ENCODE measurements at places on chromosomes 2 and 18.

- no peak for DNase-seq
Observed at GRCh38 chr18:13642440-13642827, 83.9 kb downstream of the FAM210A start.

DNA sequence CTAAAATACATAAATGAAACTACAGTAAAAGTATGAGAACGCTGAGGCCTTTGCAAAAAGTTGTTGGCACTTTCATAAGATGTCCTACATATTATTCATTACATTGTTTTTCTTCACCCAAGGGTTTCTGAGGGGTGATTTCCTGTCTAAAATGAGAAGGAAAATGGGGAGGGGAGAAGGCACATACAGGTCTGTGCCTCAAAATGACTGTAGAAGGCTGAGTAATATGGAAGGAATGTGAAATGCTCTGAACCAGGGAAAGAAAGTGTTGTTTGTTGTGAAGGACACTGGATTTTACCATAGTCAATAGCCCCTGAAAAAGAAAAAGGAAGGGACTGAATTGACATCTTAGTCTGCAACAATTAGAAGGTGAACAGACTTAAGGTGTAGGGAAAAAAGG is 99.5 kb upstream of the RNF152 start:
- no peak for DNase-seq

GRCh38 chr18:57063601-57064103 is 83.2 kb upstream of the BOD1L2 start:
- no peak for DNase-seq

GRCh38 chr2:119289093-119289492 is 65.5 kb downstream of the STEAP3 start:
- no peak for DNase-seq

DNA sequence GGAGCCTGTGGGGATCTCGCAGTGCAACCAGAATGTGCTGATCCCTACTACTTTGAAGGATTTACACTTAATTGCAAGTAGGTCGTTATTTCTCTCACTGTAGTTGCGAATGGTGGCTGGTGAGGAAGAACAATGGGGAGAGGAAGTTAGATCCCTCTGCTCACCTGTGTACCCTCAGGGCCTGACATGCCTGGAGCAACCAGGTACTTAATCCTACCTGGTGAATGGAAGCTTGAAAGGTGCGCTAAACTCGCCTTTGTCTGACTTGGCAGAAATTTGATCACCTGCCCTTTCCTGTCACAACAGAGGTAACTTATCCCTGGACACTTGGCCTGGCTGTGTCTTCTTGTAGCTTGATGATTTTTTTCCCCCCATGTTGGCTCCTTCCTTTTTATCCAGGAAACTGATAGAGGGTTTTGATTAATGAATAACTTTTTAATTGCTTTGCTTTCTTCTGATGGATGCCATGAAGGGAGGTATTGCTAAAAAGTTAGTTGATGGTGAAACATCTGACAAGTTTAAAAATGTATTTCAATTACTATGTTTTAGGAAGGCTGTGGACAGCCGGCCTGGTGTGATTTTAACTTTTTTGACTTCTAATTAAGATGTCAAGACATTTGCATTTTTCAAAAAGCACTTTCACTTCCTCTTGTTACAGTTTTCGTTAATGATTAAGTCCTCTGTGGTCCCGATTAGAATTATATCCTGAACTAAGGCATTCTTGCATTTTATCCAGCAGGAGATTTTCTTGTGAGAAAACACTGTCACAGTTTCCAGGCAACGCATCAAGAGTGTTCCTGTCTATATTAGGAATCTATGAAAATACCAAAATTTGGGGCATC is 9.2 kb downstream of the SGPP2 start:
- DNase-seq: no peak

GRCh38 chr2:117832905-117833613 is 18.6 kb downstream of the DDX18 start:
- no peak for DNase-seq

DNA sequence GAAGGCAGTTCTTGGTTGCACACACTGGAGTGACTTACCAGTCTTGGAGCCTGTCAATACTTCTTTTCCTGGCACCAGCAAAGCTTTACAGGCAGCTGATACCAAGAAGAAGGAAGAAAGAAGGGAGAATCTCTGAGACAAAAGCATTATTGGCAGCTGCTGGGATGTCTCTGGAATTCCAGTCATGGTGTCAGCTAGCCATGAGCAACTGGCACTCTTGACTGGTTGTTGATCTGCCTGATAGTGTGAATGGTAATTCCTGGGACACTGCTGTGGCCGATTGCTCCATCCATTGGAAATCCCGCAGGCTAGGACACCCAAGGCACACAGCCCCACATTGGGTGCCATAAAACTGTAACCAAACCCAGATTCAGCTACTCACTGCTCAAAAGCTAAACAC is 17.8 kb upstream of the SPAG16 start:
- no peak for DNase-seq

DNA sequence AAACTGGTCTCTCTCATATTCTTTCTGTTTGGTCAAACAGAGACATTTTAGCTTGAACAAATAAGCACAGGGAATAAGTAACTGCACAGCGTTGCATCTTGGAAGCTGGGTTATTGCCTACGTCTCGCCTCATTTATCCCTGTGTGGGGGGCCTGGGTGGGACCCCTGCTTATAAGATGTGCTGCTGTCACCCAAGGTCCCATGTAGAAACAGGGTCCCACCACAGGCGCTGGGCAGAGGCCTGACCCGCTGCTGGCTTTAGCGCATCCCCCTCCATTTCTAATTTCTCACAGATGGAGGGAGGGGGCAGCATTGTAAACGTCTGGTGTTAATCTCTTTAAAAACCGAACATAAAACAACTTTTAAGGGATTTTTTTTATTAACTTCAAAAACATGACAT is 207.8 kb downstream of the HDAC4 start:
- DNase-seq: no peak

- DNase-seq: no peak
Observed at GRCh38 chr2:118604811-118605210, 242.6 kb downstream of the EN1 start.

DNA sequence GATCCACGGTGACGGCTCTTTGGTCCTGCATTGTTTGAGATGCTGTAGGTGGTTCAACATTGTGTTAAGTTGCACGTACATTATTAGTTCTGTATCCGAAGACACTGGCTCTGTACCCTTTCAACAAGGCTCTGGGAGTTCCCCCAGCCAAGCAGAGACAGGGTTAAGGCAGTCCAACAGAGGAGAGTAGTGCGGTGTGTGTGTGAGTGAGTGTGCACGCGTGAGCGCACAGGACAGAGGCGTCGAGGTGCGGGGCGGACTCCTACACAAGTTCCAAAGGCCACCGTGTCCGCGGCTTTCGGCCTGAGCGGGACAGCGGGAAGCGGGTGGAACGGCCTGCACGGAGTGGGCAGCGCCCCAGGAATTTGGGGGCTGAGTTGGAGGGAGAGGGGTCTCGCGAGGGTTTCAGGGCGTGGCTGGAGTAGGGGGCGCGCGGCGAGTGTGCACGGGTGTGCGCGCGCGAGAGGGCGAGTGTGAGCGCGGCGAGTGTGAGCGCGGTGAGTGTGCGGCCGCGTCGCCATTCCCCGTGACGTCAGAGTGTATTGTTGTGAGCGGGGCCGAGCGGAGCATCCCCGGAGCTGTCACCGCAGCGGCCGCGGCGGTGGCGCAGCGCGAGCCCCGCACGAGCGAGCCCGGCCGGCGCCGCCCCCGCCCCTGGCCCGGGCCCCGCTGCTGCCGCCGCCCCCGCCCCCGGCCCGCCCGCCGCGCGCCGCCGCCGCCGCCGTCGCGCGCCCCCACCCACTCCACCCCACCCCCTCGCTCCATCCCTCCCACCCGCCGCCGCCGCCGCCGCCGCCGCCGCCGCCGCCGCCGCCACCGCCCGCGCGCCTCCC is at the start of gene ASXL3:
TSS of gene ASXL3 (plus strand) at position 535 of the 833 bp plus-strand sequence. CDS start 413 bp downstream, outside the sequence.
- DNase-seq: peak; percentile 20

DNA sequence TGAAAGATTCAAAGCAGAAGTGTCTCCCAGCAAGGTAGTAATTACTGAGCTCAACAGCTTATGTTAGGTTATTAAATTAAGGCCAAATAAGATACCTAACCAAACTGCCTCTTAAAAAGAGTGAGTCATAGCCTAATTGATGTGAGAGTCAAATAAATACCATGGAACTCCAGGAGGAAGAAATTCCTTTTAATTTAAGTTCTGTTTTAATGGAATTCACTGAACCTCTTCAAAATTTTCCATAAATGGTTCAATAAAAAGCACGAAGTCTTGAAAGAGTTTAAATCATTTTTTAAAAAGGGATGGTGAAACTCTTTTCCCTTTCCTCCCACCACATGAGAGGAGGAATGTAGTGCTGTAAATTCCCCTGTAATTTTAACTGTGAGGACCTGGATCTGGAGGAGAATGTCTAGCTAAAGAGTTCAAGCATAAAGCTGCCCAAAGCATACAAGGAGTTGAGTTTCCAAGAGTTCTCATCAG is 180.8 kb upstream of the MMADHC start:
- DNase-seq: peak; percentile 35

DNA sequence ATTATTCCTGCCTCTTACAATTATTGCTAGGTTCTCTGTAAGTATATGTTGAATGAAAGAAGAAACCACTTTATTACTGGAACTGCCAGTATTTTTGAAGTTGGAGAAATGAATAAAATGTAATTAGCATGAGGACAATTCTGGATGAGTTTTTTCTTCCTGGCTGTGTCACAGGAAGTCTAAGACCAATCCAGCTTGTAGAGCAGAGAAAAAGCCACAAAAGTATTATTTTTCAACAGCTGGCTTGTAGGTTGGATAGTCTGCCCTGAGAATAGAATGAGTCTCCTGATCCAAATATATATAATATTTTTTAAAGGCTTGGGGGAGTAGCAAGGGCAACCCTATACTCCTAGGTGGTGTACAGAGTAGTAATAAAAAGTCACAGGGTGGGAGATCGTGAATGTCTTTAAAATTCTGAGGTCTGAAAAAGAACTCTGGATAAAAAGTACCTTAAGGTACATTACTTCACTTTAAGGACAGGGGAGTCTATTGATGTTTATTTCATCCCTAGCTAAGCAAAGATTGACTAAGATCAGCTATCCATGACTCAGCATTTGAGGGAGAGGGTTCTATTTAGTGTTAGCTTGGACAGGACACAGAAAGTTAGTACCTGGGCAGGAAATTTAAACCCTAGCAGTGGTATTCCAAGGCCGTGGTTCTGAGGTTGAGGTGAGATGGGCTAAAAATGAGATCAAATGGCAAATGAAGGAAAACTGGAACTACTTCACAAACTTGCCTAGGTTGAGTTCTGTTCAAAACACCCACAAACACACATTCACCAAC is 31.7 kb downstream of the SLC40A1 start:
- DNase-seq: no peak

GRCh38 chr2:60334610-60335009 is 218.8 kb downstream of the BCL11A start:
- DNase-seq: no peak

- peak; percentile 88 for DNase-seq
Observed at GRCh38 chr2:109660046-109660860, 46.1 kb downstream of the SOWAHC start.

GRCh38 chr18:10289951-10290637 is 164.3 kb upstream of the APCDD1 start:
- DNase-seq: no peak

GRCh38 chr18:63255435-63255834 is 64.1 kb downstream of the BCL2 start:
- DNase-seq: no peak

DNA sequence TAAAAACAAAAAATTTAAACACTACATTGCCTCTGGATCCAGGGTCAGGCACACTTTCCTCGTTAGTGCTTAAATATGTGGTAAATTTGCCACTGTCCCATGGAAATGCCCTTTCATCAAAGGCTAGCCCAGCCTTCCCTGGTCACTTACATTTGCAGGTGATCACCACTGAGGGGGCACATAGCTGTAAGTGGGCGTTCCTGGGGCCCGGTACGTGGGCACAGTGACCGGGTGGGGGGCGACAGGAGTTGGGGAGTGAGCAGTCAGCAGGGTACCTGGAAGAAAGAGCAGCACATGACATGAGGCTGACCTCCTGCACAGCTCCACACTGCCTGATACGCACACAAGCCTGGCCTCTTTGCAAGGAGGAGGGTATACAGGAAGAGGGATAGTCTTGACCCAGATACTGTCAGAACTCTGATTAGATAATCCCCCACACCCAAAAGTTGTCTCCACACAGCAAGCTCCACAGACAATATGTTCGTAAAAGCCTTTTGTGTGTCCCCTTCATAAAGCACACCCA is 40.5 kb downstream of the FAM168B start:
- no peak for DNase-seq

- no peak for DNase-seq
Observed at GRCh38 chr2:128984081-128984480, 665.4 kb upstream of the HS6ST1 start.

GRCh38 chr18:61838521-61838920 is 54.3 kb downstream of the RNF152 start:
- DNase-seq: no peak

Measured in NCI-H446 treated with DMSO at 0.1 percent for 48 hours (cell line).